ENCODE measurements at places on chromosomes 11 and 22.

DNA sequence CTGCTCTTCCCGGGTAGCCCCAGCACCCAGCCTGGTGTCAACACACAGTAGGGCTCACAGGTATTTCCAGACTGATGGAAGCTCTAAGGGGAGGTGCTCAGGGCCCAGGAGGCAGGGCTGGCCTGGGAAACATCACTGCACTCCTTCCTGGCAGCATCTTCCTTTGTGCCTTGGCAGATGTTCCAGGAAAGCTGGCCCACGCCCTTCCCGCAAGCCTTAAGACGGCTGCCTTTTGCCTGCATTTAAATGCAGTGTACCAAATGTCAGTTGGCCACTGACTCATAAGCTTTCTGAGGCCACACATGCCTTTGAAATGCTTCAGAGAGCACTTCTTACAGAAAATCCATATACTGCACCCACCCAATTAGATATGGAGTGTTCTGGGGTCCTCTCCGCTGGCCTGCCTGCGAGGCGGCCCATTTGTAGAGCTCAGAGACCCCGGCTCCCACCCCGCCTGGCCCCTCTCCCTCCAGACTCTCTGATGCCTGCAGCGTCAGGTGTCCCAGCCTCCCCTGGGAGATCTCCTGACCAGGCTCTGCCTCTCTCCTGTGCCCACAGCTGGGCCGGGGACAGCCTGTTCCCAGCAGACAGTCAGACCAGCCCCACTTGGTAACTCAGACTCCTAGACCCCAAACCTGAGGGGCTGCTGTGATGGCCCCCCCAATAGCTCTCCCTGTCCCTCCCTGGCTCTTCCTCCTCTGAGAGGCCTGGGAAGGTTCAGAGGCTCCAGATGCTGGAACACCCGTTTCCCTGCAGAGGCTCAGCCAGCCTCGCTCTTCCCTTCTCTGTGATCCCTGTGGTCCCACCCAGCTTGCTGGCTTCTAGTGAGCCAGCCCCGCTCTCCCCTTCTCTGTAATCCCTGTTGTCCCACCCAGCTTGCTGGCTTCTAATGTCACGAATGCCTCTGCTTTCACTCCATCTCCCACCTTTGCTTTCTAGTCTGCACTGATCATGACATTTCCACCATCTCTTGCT, 47.6 kb upstream of the THY1 start:
- DNase-seq = no peak

DNA sequence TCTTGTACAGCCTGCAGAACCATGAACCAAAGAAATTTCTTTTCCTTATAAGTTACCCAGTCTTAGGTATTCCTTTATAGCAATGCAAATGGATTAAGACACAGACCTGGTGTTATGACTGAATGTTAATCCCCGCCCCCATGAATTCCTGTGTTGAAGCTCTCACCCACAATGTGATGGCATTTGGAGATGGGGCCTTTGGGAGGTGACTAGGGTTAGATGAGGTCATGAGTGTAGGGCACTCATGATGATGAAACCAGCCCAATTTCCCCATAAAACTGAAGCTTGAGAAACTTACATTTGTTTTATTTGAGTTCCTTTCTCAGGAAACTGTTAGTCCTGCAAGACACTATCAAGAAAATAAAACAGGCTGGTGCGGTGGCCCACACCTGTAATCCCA, 115.8 kb upstream of the THY1 start:
- no peak for DNase-seq

DNA sequence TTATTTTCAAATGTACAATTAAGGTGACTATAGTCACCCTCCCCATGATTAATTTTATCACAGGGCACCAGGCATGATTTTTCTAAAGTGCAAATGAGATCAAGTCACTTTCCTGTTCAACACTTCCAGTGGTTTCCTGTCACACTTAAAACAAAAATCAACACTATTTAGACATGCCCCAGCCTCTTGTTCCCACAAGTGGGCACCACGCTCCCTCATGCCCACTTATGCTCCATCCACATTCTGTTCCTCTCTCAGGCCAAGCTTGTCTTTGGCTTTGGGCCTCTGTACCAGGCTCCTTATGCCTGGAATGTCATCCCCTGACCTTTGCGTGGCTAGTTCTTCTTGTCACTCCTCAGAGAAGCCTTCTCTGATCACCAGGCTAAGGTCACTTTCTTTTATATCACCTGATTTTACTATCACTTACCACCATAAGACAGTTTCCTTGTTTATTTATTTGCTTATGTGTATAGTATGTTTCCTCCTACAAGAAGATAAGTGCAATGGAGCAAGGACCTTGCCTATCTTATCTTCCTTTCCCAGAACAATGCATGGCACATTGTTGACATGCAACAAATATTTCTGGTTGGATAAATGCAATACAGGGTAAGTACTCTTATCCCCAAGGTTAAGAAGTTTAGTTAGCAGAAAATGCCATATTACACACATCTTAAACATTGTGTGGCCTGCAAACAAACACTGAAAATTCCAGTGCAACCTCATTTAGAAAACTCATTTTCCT, 50.9 kb upstream of the PANX1 start:
- DNase-seq = peak; percentile 1

GRCh38 chr11:125512106-125512505, 16.0 kb upstream of the FEZ1 start:
- DNase-seq = no peak

GRCh38 chr22:36297568-36297967, 44.6 kb downstream of the APOL1 start:
- DNase-seq = no peak

GRCh38 chr11:60145677-60146076, 37.2 kb downstream of the MS4A6A start:
- no peak for DNase-seq
